ENCODE measurements at places on chromosomes 11 and 22.

- DNase-seq: no peak
These were observed 619 bp downstream of the LRRC75B start for GRCh38 chr22:24592058-24592850.

- DNase-seq: no peak
These were observed 375.9 kb downstream of the LUZP2 start for GRCh38 chr11:24872651-24873311.

GRCh38 chr22:50253046-50253915, 2.2 kb upstream of the HDAC10 start:
- DNase-seq: no peak

DNA sequence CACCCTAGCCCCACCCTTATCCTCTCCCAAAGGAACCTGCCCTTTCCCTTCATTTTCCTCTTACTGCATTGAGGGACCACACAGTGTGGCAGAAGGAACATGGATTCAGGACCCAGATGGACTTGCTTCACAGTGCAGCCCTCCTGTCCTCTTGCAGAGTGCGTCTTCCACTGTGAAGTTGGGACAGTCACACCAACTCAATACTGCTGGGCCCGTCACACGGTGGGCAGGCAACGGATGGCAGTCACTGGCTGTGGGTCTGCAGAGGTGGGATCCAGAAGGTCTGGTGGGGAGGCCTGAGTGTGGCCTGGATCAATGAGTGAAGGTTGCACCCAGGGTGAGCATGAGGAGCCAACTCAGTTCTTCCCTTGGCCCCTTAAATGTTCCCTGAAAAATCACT, 129.9 kb upstream of the B3GAT1 start:
- DNase-seq: no peak

DNA sequence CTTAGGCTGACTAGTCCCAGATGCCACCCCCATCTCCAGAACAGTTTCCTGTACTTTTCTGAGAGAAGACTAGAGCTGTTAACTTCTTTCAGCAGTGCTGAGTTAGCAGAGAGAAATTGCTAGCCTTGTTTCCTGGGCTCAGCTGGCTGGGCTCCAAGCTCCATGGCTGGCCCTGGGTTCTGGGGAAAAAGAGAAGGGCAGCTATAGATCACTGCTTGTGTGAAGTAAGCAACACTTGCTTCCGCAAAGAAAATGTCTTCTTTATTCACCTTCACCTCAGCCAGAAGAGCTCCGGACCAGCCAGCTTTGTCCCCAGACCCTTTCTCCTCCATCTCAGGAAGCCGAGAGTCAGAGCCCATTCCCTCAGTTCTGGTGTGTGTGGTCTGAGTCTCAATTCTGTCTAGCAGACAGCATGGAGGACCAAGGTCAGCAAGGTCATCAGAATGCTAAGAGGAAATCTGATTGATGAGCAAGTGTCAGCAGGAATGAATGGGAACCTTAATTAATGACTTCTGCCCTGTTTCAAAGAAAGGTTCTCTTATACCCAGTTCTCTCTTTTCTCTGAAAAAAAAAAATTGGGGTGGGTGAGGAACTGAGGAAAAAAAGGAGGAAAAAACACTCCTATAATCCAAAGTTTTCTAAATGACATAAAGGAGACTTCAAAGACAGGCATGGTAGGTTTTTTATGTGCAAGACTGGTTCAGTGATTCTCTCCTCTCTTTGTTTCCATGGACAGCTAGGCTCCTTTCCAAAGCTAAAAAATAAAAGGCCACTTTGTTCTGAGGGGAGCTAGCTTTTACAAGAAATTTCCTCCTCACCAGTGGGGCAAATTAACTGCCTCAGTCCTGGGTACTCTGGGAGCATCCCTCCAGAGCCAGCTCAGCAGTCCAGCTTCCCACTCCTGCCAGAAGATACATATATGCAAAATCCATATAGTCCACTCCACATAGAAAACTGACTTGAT, 63.6 kb upstream of the FAM181B start:
- no peak for DNase-seq

DNA sequence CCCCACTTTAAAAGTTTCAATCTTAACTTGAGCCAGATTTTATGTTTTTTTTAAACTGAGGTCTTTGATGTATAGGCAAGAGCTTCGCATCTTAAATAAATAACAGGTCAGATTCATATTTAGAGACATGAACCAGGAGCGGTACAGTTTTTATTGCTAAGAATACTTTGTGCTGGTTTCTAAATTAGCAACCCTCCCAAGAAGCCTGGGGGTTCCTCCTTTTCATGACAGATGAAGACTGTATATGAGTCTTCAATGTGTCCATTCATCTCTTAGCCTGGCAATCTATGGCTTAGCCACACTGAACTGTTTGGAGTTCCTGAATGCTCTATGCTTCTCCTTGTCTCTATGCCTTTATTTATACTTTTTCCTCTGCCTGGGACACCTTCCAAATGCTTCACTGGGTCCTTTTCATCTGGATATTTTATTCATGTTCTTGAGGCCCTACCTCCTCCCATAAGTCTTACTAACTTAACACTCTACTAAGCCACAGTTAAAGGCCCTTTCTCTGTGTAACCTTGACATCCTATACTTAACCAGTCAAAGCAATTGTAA, 338.6 kb downstream of the INSC start:
- DNase-seq: no peak

GRCh38 chr11:121958323-121958970, 157.6 kb downstream of the BLID start:
- DNase-seq: no peak

GRCh38 chr11:17386331-17387084, 2.0 kb downstream of the KCNJ11 start:
- DNase-seq: no peak

DNA sequence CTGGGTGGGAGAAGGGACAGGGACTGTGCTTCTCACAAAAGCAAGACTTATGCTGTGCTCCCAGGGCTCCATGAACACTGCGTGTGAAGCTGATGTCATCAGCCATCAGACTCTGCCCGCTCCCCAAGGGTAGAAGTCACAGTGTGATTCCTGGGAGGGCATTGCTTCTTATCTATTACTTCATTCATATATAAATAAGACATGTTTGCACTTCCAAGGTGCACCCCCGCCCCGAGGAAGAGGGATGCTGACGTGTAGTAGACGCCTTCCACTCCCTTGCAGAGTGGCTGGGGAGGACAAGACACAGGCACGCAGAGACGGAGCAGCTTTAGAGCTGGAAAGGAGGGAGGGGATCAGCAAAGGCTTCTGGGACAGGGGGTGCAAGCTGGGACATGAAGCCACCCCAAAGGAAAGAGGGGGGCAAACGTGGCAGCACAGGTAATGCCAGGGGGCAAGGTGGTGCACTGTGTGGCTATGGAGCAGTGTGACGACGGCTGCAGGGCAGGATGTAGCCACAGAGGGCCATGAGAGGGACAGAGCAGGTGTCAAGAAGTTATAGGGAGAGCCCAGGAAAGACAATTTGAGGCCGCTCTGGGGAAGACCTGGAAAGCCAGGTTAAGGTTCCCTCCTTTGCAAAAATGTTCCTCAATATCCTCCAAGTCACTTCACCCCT, 558.5 kb downstream of the MN1 start:
- DNase-seq: no peak

DNA sequence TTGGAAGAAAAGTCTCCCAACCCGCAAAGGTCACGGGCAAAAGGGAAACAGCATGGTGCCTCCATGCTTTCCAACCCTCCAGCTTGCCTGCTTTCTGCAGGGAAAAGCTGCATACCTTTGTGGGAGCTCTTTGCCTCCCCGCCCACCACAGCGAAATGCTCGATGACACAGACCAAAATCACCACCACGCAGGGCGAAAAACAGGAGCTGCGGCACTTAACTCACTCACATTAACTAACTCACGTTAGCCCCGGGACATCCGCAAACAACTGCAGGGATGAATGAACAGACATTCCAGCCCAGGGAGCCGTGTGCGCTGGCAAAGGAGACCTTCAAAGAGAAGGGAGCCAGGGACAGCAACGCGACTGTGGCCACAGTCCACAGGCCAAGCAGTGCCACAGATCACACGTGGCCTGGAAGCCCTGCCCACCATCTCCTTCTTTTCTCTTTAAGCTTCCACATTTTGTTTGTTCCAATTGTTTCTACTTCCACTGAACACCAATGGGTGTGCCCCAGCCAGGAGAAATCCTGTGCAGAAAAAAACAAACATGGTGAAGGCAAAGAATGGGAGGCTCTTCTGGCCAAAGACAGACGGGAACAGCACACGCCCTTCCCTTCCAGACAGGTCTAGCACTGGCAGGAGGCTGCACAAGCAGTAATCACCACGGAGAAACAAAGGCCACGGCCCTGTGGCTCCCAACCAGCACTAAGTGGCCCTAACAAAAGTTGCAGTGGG, 39.3 kb downstream of the DUSP8 start:
- no peak for DNase-seq

GRCh38 chr22:50209893-50210292, 9.1 kb downstream of the SELENOO start:
- peak; percentile 19 for DNase-seq

GRCh38 chr11:114174712-114175495, 115.4 kb downstream of the ZBTB16 start:
- no peak for DNase-seq

- DNase-seq: no peak
These were observed 26.8 kb downstream of the MYH9 start for GRCh38 chr22:36360871-36361383.

- DNase-seq: peak; percentile 73
These were observed 4.6 kb downstream of the ETS1 start for GRCh38 chr11:128582496-128583366.

- no peak for DNase-seq
These were observed 68.0 kb downstream of the OR5AK2 start for GRCh38 chr11:57056735-57057134.

All from HS-5 (cell line).